ENCODE measurements at places on chromosomes 6 and 20.

DNA sequence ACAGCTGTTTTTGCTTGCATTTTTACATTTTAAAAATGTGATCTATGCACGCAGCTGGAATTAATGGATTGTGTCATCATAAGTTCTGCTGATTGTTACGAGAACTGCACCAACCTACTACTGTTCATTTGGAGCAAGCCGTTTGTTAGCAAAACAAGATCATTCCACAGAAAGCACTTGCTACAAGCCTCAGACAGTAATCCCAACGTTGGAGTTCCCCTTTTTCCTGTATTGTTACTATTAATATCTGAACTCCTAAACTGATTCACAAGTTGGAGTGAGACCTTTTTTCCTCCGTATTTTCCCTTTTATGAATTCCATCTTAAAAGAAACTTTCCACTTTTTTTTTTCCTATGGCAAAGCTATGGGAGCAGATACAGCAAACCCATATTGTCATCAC lies 3.5 kb downstream of the TENT5A start:
- DNase-seq, result no peak

DNA sequence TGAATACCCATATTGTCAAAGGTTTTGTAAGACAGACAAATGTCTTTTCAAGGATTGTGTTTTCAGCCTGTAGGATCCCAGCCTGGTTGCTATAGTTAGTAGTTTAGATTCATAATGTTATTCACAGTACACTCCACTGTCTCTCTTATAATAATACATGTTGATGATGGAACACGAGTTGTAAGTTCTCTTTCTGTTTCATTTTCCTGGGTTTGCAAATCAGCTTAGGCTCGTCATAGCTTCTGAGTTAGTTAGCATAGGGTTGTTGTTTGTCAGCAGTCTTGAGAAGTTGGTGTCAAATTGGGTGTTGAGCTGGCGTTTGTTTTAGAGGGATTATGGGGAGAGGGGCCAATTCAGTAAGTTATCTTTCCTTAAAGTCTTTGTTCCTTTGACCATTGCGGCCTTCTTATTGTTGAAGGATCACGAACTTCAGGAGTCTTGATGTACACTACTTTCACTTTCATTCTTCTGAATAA lies 45.8 kb downstream of the QKI start:
- no peak for DNase-seq

GRCh38 chr6:25329161-25329817 lies 50.1 kb downstream of the CARMIL1 start:
- DNase-seq, result no peak

- DNase-seq, result no peak
Observed at GRCh38 chr6:147248859-147249258, 44.6 kb downstream of the STXBP5 start.

GRCh38 chr6:81609736-81610135 lies 142.7 kb downstream of the TENT5A start:
- no peak for DNase-seq

DNA sequence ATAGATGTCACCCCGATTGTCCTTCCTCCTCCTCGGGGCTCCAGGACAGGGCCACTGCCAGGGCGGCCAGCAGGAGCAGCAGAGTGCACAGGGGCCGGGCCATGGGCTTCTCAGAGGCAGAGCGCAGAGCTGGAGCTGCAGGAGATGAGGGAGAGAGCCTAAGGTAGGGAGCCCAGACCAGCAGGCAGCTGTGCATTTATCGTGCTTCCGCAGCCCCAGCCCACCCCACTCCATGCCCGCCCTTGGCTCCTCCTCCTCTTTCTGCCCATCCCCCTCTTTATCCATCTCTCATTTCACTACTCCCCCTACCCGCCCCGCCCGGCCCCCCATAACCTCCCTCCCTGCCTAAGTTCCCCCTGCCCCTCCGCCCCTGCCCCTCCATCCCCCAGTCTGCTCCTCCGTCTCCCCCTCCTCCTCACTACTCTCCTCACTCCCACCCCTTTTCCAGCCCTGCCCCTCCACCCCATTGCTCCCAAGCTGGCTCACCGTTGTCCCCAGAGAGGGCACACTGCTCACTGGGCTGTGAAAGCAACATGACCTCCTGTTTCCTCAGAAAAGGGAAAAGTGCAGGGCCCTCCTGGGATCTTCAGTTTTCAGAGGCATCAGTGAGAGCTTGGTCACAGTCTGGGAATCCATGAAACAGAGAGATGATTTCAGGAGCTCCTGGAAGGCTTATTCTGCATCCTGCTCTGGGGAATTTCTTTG lies 25.5 kb upstream of the CST1 start:
- no peak for DNase-seq

GRCh38 chr6:32424589-32425300 lies 14.9 kb upstream of the HLA-DRA start:
- DNase-seq, result no peak
